ENCODE measurements at places on chromosomes 2 and 18. TPM values are rescaled to one million over a fixed set of nuclear protein-coding genes. Genes with fewer than 3 reads are reported as not detected.

- DNase-seq: no peak
These were observed 117.5 kb downstream of the SPHKAP start for GRCh38 chr2:228064024-228064423.

GRCh38 chr2:200419325-200419724 is 90.5 kb downstream of the KCTD18 start:
- no peak for DNase-seq

DNA sequence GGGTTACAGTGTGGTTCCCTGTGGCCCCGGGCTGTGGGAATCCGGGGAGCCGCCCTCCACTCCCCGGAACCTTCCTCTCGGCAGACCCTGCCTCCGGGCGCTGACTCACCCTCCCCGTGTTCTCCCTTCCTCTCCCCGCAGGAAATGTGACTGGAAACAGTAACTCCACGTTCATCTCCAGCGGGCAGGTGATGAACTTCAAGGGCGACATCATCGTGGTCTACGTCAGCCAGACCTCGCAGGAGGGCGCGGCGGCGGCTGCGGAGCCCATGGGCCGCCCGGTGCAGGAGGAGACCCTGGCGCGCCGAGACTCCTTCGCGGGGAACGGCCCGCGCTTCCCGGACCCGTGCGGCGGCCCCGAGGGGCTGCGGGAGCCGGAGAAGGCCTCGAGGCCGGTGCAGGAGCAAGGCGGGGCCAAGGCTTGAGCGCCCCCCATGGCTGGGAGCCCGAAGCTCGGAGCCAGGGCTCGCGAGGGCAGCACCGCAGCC is 59.5 kb downstream of the TNFRSF11A start:
- peak; percentile 64 for DNase-seq

DNA sequence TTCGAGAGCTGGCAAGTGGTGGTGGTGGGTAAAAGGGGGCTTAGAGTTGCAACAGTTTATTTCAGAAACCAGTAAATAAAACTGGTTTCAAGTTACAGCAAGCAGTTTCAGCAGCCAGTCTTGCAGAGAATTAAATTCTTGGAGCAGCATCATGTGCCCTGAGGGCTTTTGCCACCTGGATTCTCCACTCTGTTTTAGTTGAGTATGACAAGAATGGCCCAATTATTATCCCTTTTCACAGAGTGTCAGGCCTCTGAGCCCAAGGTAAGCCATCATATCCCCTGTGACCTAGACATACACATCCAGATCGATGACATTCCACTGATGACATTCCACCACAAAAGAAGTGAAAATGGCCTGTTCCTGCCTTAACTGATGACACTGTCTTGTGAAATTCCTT is 72.8 kb upstream of the FANCL start:
- no peak for DNase-seq

DNA sequence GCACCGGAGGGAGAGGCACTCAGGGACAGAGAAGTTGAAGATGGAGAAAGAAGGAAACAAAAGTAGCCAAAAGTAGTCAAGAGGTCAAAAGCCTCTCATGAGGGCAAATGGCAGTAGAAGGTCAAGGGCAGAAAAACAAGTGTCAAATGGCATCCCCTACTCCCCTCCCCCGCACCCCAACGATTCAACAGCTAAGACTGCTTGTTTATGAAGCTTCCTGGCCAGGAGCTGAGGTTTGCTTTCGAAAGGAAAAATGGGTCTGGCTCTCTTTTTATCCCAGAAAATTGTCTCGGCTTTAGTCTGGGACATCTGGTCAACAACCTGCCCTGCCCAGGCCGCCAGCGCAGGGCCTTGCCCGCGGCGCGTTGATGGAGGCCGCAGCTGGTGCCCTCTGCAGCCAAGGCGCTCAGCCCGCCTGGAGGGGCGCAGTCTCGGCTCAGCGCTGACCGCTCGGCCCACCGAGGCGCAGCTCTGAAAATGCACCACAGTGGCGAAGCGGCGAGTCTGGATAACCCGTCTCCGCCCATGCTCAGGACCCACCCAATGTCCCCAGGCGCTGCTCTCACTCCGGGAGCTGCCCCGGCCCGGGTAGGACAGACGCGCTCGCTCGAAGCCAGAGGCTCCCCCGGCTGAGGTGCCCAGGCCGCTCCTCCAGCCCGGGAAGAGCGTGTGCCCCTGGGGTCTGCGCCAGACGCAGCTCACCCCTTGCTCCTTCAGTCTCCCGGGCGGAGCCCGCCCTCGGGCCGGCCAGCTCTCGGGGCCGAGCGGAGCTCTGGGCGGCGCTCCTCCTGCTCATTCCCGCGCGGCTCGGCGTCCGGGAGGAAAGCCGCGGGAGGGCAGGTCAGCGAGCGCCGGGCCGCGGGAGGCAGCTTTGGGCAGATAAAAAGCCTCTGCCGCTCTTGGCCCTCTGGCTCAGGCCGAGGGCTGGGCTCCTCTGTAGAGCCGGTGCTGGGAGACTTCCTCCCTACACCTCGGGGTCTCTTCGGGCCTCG is 1.8 kb upstream of the TBR1 start:
- no peak for DNase-seq

EGR4 gene
- polyA plus RNA-seq: not detected

IFT172 gene
- polyA plus RNA-seq: 12.7 TPM

Measured in keratinocyte (primary cell).